Retina (tissue), 1 donor: ENCODE measurements at places on chromosomes 1 and 21.

DNA sequence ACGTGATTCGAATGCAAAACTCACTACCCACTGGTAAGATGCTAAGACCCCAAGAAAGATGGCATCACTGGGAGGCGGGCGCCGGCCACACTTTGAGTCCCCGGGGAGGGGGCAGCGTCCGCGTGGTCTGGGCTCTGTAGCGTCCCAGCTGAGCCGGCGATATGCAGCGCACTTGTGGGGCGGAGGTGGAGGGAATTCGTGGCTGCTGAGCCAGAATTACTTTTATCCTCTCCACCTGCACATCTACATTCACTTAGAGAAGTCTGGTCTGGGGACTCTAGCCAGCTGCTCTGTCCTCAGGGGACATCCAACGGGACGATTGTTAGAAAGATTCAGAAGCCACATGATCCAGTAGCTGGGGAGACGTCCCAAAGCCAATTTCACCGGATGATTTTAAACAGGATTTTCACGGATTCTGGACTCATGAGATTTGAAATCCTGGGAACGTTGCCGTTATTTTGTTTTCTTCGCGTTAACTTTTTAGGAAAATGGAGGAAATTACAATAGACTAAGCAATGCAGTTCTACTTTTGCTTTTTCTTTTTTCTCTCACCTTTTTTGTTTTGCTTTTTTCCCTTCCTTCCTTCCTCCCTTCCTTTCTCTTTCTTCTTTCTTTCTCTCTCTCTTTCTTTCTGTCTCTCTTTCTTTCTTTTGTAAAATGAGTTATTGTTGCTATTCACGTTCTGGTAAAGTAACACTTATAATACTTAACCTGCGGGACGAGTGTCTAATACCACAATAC, 1.3 kb downstream of the JAM2 start:
- peak; percentile 84 for DNase-seq

GRCh38 chr1:113868387-113869083, 3.0 kb downstream of the PTPN22 start:
- DNase-seq, result no peak

- DNase-seq, result no peak
Measured at GRCh38 chr1:98336472-98337083, 324.9 kb upstream of the SNX7 start.

DNA sequence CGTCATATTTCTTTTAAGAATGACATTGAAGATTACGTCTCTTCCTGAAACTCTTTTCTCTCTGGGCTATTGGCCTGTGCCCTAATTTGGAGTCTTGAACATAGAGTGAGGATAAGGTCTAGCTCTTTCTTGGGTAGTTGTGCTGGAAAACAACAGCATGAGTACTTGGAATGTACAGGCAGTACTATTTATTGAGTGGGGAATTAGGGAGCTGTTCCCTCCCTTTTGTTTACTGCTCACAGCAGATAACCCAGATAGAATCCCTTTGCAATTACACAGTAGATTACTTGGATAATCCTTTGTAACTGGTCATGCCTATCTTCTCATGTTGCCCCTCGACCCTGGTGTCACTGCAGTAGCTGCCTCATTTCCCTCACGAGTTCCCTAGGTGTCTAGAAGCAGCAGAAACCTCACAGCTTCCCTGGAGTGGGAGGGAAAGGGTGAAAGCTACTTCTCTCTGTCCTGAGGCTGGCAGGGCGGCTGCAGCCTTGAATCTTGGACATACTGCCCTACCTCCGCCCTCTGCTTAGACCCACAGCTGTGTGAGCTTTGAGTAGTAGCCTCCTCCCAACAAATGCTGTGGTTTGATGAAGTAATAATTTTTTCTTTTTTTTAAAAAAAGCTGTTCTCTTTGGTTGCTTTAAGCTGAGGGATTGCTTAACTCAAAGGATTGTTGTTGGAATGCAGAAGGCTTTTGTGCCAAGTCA, 70.6 kb downstream of the FGGY start:
- no peak for DNase-seq

GRCh38 chr1:184823080-184823479, 68.4 kb upstream of the EDEM3 start:
- no peak for DNase-seq

- no peak for DNase-seq
Measured at GRCh38 chr21:29524055-29524454, 225.3 kb downstream of the BACH1 start.

GRCh38 chr1:43316738-43317520, 16.1 kb downstream of the TIE1 start:
- no peak for DNase-seq

- DNase-seq, result no peak
Measured at GRCh38 chr1:34923490-34923889, 6.0 kb downstream of the DLGAP3 start.

GRCh38 chr1:81225789-81226602, 574.7 kb upstream of the ADGRL2 start:
- DNase-seq, result peak; percentile 48

- DNase-seq, result no peak
Measured at GRCh38 chr1:196951711-196952394, 8.3 kb downstream of the CFHR2 start.

- no peak for DNase-seq
Measured at GRCh38 chr1:186845576-186846210, 16.9 kb downstream of the PLA2G4A start.

DNA sequence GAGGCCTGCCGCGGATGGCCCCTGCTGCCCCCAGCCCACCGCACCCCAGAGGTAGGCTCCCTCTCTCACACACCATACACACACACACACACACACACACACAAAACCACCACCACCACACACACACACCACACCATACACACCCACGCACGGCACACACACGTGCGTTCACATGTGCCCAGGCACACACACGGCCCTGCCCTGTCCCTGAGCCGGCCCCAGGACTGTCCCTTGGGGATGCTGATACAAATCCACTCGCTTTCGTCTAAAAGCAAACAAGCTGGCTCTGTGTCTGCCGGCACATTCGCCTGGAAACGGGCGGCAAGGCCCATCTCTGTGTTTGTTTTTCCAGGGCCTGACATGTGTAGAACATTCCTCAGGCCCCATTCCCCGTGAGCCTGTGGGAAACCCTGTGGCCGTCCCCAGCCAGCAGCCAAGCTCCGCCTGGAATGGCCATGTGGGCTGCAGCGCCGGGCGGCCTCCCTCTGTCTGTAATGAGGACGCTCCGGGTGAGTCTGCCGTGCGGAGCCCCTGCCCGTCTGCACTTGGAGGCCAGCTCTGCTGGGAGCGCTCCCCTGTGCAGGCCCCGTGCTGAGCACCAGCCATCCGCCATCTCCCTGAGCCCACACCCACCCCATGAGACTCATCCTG, 67.4 kb downstream of the DMRTB1 start:
- DNase-seq, result peak; percentile 83

DNA sequence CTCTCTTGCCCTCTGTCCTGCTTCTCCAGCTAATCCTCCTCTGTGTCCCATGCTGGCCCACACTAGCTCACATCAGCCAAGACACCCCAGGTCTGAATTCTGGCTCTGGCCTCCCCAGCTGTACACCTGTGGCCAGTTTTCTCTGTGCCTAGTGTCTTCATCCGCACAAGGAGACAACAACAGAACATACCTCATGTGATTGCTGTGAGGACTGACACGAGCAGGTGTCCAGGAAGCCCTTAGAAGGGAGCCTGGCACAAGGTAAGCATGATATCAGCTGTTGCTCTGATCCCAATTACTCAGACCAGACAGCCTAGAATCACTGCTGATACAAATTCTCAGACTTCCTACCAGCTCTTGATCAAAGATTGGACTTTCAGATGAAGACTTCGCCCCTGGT, 71.2 kb upstream of the GJB5 start:
- DNase-seq, result no peak
